ENCODE measurements at places on chromosomes 2 and 18.

- DNase-seq: peak; percentile 79
Observed at GRCh38 chr2:227862741-227863588, 8.5 kb upstream of the DAW1 start.

DNA sequence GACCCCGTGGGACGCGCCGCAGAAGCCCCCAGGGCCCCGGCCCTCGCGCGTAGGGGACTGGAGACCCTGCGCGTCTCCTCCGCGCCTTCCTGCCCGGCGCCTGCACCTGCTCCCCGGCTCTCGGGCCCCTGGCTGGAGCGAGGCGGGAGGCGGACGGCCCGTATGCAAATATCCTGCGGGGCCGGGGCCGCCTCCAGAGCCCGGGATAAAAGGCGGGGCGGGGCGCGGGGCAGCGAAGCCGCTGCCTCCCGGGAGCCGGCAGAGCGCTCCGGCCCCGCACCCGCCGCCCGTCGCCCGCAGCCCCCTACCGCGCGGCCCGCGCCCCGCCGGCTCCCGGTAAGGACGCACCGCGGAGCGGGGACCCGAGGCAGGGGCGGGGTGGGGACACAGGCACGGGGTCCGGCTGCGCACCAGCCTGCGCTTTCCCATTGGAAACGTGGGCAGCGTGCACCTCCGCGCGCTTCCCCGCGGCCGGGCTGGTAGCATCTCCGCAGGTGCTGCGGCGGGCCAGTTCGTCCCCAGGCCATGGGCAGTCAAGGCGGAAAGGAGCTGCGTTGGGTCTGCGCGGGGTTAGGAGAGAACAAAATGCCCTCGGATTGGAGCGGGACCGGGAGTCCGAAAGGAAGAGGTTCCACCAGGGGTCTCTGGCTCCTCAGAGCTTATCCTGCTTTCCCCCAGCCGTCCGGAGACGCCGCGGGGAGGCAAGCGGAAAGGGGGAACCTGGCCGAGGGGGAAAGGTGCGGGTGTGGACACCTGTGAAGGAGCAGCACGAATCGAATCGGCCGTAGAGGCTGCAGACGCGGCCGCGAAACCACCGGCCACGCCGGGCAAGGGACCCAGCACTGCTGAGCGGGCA is at the start of gene ATP6V1C2:
ATP6V1C2 (plus strand) TSS at position 235 of the 856 bp plus-strand sequence. CDS start 1,220 bp downstream, outside the sequence.
- no peak for DNase-seq

GRCh38 chr2:211114826-211115455 is 558.5 kb downstream of the CPS1 start:
- no peak for DNase-seq

DNA sequence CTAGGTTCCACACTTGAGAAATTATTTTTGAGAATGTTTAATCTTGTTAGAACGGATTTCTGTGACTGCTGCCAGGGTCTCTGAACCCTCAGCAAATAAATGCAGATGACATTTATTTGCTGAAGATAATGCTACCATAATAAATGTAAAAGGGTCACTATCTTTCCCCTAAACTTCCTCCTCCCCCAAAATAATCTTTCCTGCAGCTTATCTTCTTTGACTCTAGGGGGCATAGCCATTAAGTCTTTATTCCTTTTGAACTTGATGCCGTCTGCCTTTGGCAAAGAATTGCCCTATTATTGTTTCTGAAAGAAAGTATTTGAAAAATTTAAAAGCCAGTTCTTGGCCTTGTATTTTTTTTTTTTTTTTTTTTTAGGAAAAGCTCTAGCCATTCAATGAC is 63.6 kb upstream of the ACSL3 start:
- DNase-seq: peak; percentile 48

DNA sequence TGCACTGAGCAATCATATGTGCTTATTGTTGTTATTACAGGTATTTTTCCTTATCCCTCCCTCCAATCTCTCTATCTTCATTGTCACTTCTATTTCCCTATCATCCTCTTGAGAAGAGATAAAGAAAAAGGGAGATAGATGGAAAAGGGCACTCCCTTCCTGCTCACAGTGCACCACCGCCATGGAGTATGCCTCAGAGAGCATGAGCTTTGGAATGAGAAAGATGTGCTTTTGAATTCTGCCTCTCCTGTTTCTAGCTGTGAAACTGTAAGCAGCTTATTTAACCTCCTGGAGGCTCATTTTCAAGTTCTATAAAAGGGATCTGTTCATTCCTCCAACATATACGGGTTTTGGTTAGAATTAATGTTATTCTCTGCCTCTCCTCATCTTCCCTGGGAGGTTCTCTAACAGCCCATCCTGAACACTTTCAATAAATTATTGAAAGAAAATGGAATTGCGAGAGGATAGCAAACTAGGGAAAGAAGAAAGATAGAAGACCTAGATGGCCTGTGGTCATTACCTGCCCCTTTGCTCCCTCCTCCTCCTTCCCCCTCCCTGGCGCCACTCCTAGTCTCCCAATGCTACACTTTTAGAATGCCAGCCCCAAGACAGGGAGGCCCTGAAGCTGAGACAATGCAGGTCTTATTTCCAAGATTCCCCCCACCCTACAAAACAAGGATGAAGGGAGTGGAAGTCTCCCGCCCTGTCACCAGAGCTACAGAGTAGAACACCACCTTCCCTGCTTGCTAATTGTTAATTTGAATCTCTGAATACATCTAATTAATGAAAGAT is 37.8 kb downstream of the FIGN start:
- DNase-seq: no peak

DNA sequence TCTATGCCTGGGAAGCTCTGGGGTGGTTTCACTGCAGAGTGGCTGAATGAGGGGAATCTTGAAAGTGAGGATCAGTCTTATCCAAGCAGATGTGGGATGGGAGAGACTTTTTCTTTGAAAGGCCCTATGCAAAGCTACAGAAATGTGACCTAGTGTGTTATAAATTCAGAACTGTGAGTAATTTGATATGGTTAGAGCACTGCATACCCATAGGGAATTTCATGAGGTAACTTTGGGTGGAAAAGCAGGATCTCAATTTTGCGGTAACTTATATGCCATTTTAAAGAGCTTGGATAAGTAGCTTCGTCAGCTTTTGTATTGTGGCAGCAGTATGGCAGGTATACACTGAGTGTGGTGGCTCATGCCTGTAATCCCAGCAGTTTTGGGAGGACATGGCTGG is 40.9 kb downstream of the GULP1 start:
- DNase-seq: no peak

DNA sequence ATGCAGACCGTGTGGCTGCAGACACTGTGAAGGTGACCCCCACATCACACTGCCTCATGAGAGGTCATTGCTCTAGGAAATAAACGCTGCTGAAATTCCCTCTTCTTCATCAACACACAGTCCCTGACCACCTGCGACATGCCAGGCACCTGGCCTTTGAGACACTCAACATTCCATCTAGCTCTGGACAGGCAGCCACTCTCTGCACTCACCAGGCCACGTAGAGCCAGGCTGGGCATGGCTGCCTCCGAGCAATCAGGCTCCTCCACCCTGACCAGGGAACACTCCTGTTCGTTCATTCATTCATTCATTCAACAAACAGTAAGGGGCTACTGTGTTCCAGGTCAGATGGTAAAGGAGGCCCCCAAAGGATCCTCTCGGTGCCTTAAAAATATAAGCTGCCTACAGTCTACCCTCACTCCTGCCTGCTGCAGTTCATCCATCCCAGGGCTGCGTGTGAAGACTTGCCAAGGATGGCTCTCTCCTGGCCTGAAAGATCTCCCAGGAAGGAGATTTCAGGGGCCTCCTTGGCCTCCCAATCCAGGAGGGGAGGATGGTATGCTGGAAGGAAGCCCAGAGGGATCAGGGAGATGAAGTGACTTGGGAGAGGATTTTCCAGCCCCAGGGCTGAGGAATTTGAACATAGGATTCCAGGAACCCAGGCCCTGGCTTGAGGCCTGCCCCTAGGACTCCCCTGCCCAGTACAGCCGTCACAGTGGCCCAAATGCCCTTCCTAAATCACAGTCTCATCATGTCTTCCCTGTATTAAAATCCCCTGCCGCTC is 66.7 kb downstream of the TNS1 start:
- DNase-seq: peak; percentile 40

DNA sequence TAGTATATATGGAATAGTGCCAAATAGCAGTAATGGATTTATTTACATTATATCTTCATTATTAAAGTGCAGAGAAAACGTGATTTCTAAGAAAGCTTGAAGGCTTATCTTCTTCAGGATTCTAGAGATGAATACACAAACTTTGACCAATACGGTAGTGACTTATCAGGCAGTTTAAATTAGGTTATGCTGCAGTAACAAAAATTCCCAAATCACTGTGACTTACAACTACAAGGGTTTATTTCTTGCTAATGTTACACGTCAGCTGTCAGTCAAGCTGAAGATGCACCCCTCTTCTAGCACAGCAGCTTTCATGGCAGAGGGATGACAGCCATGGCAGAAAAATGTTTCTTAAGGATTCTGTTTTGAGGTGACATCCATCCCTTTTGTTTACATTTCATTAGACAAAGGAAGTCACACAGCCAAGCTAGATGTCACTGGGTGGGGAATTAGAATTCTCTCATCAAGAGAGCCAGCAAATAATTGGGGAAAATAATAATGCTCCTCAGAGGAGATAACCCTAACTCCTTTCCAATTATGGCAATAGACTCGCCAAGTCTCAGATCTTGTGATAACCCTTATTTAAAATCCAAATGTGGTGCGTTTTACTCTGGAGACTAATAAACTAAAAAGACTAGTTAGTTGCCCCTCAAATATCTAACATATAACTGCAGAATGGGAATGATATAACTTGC is 268.3 kb upstream of the CYP26B1 start:
- no peak for DNase-seq

GRCh38 chr2:113228991-113229716 is 49.6 kb downstream of the PAX8 start:
- DNase-seq: no peak

DNA sequence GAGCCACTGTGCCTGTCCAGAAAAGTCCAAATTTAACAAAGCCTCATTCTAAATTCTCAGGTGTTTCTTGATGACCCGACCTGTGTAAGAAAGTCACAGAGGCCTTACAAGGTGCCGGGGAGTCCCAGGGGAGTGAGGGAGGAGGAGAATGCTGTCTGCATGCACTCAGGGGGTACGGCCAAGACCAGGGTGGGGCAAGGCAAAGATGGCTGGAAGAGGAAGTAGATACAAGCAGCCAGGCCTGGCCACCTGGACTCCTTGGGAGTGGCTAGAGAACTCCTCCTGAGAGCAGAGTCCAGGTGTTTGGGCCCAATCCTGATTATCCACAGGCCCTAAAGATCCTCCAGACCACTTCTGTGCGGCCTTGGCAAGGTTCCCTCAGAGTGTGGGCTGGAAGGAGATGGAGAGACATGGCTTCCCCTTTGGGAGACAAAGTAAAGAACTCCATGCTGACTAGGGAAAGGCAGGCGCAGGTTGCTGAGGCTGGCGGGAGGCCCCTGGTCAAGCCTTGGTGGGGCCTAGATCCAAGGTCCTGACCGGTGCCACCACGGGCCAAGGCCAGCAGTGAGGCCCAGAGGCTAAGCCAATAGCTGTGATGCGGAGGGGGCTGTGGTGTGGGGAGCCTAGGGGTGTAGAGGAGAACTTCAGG is 74.7 kb downstream of the COPS8 start:
- DNase-seq: no peak

- DNase-seq: no peak
Observed at GRCh38 chr2:134310107-134311079, 56.5 kb downstream of the MGAT5 start.

- DNase-seq: peak; percentile 57
Observed at GRCh38 chr2:100381240-100381639, 36.2 kb downstream of the CHST10 start.

DNA sequence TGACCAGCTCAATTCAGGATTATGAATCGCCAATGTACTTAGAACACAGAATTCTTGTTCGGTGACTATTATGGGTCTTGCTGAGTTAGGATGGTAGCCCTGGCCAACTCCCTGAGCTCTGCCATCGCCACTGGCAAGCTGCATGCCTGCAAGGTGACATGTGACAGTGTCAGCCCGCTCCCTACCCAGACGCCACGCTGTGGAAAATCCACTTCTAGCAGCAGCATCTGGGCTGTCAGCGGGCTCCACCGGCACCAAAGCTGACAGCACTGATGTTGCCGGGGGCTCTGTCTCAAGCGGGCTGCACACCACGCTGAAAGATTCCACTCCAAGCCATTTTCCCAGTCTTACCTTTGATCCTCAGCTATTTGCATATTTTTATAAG is 100.7 kb downstream of the MYT1L start:
- DNase-seq: no peak

DNA sequence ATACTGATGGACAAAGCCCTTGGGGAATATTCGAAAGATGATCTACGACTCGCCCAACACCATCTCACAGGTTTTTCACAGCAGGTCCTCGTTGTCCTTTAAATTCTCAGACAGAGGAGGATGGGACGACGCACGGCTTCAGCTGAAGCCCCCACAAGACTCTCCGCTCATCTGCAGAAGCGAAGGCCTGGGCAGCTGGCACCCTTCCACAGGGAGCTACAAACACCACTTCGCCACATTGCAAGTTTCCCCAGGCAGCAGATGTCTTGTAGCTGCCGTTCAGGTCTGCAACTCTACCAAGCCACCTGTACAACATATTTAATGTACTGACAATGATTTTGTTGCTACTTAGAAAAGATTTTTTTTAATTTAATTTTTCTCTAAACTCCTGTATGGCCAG is 642.9 kb downstream of the ZEB2 start:
- DNase-seq: no peak

GRCh38 chr2:10830203-10830602 is 17.6 kb upstream of the PDIA6 start:
- no peak for DNase-seq

- DNase-seq: no peak
Observed at GRCh38 chr2:20684581-20685063, 17.7 kb downstream of the GDF7 start.

DNA sequence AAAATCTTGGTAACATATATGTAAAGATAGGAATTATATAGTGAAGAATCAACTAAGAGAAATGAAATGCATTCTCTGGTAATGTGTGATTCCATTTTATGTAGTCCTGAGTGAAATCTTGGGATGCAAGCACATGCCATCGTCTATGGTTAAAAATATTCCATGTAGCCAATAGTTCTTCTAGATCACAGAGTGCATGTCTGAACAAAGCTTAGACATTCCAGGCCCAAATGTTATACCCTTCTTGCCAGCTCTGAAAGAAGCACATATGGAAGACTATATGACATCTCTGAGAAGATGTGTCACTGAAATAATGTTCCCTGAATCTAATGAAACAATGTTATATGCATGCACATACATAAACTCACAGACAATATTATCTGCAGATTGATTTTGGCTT is 92.3 kb upstream of the TFPI start:
- DNase-seq: no peak

- no peak for DNase-seq
Observed at GRCh38 chr2:2600366-2600765, 269.3 kb upstream of the MYT1L start.

All from HFFc6 (cell line).